NCI-H1930 (cell line): ENCODE measurements at places on chromosomes 16 and 17.

DNA sequence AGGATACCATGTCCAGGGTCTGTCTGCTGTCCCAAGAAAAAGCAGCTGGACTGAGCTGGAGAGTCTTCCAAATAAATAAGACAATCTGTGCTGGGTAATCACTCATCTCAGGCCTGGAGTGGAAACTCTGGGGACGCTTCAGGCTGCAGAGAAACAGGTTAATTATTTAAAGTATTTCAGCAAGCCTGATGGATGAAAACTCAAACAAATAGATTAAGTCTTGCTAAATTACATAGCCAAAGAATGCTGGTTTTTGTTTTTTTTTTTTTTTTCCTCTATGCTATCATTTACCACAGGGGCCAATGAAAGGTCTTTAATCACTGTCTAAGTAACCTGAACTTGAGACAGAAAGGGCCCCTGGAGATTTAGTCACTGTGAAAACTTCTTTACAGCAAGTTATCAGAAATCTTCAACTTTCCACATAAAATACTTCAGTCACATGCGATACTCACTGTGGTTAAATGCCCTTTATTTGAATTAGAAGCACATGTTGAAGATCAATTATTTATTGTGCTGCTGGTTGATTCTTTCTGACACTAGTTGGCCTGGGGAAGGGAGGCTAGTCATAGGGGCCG lies 31.0 kb upstream of the KCNJ2 start:
- DNase-seq = no peak

DNA sequence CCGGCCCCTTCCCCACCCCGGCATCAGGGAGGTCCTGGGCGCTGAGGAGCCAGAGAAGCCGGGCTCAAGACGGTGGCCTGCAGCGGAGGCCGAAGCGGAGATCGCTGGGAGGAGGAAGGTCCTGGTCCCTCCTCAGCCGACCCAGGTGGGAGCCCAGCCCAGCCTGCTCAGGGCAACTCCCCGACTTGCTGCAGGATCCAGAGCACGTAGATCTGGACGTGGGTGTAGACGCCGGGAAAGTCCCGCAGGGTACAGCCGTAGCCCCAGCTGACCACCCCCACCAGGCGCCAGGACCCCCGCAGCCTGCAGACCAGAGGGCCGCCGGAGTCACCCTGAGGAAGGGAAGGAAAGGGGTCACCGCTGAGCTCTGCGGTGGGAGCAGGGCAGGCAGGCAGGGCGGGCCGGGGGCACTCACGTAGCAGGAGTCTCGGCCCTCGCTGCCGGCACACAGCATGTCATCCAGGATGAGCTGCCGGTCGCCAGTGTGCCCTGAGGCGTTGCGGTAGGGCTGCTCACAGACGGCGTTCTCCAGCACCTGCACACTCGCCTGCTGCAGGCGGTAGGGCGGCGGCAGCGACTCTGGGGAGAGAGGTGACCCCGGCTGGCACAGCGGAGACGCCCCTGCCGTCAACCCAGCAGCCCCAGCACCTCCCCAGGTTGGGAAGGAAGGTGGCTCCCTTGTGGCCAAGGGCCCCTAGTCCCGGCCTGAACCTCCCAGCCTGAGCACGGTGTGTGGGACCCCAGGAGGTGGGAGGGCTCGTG lies 5.4 kb downstream of the TPSD1 start:
- no peak for DNase-seq

GRCh38 chr17:56497132-56497531 lies 96.4 kb upstream of the NOG start:
- no peak for DNase-seq

GRCh38 chr17:4560837-4561256 lies 470 bp upstream of the GGT6 start:
- DNase-seq = no peak

GRCh38 chr17:32267690-32268205 lies 2.1 kb downstream of the RHBDL3 start:
- no peak for DNase-seq

- DNase-seq = no peak
Measured at GRCh38 chr17:82531431-82531881, 11.9 kb downstream of the FOXK2 start.

GRCh38 chr16:67907397-67908180 lies 14.5 kb downstream of the PSKH1 start:
- no peak for DNase-seq

DNA sequence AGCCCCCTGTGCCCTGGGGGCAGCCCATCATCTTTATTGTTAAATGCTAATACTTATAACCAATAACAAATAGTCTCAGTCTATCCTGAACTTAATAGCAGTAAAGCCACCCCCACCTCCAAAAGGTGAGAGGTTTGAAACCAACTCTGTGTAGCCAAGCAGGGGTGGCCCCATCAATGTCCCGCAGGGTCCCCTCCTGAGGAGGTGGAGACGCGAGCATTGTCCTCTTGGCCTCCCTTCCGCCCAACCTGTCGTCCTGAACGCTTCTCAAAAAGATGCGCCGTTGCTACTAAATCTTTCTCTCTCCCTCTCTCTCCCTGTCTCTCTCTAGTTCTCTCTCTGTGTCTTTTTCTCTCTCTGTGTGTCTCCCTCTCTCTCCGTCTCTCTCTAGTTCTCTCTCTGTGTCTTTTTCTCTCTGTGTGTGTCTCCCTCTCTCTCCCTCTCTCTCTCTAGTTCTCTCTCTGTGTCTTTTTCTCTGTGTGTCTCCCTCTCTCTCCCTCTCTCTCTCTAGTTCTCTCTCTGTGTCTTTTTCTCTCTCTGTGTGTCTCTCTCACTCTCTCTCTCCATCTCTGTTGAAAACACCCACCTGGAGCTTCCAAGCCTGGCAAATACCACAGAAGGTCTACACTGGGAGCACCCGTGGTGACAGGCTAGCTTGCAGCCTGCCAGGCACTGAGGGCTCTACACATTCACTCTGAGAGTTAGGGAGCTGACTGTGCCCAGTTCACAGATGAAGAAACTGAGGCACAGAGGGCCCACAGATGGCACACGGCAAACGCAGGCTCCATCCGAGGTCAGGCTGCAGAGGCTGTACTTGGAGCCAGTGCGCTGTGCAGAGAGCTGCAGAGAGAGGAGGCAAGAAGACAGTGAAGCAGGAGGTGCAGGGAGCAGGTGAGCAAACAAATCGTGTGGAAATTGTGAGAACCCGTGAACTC lies 185.9 kb downstream of the C16orf95 start:
- no peak for DNase-seq

DNA sequence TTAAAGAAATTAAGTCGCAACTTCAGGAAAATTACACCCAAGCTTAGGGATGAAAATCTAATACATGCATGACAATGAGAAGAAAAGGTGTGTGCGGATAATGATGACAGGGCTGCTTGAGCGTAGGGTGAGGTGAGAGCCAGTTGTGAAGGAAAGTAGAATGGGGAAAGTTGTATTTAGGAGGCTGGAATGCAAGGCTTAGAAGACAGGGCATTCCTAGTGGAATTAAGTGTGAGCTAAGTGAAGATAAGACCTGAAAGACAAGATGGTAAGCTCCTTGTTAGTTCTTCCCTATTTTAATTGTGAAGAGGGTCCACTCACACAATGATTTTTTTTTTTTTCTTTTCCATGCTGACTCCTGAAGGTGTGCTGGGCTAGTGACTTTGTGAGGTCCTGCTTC lies 519.5 kb upstream of the SALL1 start:
- no peak for DNase-seq

- DNase-seq = no peak
Measured at GRCh38 chr16:1857433-1858097, 14.4 kb downstream of the MEIOB start.

DNA sequence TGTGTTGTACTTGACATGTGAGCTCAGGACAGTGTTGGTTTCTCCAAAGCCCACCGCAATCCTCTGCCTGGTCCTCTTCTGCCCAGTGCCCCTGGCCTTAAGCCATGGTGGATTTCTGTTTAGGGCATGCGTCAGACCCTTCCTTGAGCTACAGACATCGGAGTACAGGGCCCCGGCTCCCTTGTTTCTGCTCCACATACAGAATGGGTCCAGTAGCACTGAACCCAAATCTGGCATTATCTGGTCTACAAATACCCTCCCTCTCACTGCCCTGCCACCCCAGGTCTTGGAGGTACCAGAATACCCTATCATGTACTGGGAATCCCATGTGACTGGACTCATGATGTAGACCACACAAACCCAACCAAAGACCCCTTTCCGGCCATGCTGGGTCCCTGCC lies 27.4 kb upstream of the ZNHIT3 start:
- DNase-seq = no peak

- no peak for DNase-seq
Measured at GRCh38 chr16:89123001-89123830, 29.6 kb downstream of the ACSF3 start.
